DMS79 (cell line): ENCODE measurements at places on chromosomes 1 and 21.
A peak's percentile ranks its signal among the peaks of the same experiment; 100 is the strongest.

GRCh38 chr1:184276416-184276815 is 110.4 kb upstream of the C1orf21 start:
- no peak for DNase-seq

DNA sequence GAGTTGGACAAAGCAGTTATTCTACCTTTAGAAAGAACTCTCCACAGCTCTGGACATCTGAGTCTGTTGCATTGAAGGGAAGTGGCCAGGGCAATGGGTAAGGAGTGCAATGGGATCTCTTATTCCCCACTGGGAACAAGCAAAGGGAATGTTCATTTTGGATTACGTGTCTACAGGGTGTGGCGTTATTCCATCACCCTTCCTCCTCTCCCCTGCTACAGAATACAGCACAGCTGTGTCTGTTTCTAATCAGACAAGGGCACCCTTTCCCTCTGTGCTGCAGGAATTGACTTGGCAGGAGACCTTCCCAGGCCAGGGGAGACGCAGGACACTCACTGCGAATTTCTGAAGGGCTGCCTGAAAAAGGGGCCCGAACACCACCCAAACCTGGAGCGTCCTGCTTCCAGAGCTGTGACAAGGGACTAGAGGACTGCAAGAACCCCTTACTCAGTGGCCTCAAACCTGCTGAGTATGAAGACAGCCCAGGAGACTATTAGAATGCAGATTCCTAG is 163.6 kb upstream of the RAB4A start:
- no peak for DNase-seq

GRCh38 chr1:174769961-174770549 is 229.7 kb upstream of the CACYBP start:
- peak; percentile 4 for DNase-seq

DNA sequence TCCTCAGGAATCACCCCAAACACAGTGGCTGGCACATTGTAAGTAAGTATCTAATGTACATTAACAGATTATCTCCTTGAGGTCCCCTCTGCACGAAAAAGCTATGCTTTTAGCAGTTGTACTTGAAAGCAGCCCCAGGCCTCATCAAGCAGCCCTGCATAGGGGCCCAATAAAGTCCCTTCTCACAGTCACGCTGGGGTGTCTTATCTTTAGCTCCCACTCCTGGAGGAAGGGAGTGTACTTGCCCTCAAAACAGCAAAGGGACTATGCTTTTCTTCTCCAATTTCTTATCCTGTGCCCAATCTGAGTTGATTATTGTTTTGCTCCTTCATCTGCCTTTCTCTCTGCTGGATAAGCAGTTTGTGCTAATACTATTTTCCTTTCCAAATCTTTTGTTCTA is 168.8 kb upstream of the PLXNA2 start:
- no peak for DNase-seq

DNA sequence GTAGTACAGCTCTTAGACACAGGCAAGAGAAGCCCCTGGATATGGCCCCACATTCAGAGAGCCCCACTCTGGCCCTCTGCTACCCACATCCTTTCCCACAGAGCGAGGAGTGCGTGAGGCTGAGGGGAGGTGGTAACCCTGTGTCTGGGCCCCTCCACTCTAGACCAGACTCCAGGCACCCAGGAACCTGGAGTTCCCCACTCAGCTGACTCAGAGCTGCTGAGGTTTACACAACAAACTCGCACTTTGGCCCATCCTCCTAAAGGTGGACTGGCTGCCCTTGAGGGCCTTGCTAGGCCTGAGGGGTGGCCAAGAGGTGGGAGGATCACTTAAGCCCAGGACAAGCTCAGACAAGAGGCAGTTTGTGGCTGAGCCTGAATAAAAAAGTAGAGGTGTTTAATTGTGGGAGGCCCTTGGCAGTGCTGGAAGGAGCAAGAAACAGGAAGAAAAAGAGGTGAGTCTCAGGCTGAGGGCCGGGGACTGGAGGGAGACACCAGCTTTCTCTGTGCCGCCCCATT is 10.7 kb downstream of the MR1 start:
- DNase-seq = peak; percentile 72

GRCh38 chr1:165014753-165015152 is 341.8 kb downstream of the LMX1A start:
- DNase-seq = no peak

GRCh38 chr1:42793824-42794223 is 9.0 kb downstream of the TMEM269 start:
- no peak for DNase-seq

GRCh38 chr1:119141020-119141424 is 569 bp upstream of the WARS2 start:
- peak; percentile 34 for DNase-seq

- no peak for DNase-seq
Observed at GRCh38 chr1:15008783-15009729, 144.5 kb upstream of the TMEM51 start.

DNA sequence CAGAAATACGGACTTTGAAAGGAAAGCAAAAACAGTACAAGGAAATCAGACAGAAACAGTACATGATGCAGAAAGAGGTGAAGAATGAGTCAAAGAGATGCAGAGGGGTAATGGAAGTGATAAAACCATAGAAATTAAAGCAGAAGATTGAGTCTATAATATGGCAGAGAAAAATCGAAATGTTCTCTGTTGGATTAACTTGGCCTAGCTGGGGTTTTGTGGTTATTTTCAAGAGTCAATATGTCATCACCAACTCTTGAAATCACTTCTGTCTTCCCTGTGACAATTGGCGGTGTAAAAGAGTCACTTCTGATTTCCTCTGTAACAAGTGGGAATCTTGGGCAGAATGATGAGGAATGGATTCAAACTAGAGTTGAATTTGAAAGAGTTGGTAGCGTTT is 7.4 kb downstream of the YTHDF2 start:
- peak; percentile 2 for DNase-seq
